ENCODE measurements at places on chromosomes 1 and 21.
A peak's percentile ranks its signal among the peaks of the same experiment; 100 is the strongest.

GRCh38 chr1:36580524-36580923, 97.8 kb upstream of the CSF3R start:
- DNase-seq = no peak

DNA sequence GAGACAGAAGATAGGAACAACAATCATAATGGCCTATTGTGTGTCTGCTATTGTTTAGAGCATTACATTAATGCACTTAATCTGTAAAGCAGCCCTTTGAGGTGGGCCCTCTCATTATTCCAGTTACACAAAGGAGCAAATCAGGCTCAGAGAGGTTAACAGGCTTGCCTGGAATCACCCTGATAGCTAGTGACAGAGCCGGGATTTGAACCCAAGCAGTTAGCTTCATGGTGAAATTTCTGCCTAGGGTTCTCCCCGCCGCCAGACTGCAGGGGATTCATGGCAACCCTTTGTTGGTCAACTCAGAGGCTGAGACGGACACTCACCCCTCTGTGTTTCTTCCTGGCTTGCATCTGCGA, 7.1 kb downstream of the HEYL start:
- DNase-seq = no peak

GRCh38 chr1:114144016-114144415, 9.7 kb downstream of the SYT6 start:
- no peak for DNase-seq

- DNase-seq = no peak
Observed at GRCh38 chr21:33767236-33767635, 124.9 kb downstream of the ITSN1 start.

DNA sequence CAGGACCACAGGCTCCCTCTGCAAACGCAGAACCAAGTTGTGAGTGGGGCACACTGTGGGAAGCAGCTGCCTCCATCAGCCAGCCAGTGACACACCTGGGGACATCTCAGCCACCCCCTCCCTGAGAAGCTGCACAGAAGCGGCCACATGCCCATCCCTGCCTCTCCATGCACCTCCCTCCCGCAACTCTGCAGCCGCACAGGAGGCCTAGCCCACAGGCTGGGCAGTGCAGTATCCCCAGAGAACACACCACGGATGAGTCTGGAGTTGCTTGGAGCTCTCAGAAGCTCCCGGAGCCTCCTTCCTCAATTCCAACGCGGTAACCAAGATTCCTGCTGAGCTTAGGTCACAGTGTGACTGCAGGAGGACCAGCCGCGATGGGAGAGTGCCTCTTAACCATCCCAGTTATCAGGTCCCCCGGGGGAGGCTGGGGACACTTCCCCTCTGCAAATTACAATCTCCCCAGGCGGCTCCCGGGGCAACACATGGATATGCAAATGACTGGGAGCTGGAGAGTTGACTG, 1.2 kb upstream of the WNT3A start:
- no peak for DNase-seq

- DNase-seq = no peak
Observed at GRCh38 chr1:94528826-94529225, 12.7 kb downstream of the F3 start.

DNA sequence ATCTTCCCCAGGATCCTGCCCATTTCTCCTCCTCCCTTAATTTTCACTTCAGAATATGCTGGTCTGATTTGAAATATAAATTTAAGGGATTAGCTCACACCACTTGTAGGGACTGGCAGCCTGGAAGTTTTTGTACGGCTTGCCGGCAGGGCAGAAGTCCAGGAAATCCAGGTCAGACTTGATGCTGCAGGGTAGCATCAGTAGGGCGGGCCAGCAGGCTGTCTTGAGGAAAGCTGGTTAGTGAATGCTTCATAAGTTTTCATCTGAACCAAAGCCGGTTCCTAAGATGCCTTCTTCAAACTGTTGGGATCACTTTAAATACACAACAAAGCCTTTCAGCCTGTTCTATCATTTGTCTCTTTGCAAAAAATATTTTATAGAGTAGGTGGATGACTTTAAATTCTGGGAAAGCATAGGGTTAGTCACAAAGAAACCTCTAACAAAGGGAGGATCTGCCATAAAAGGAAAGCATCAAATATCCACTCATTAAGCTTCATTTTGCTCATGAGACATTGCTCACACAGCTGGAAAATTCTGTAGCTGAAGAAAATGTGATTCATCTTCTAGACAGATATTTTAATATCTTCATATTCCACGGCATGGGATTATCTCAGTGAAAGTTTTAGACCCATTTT, 90.7 kb upstream of the GFI1 start:
- DNase-seq = no peak

GRCh38 chr1:204255225-204255624, 41.4 kb upstream of the GOLT1A start:
- DNase-seq = peak; percentile 91

DNA sequence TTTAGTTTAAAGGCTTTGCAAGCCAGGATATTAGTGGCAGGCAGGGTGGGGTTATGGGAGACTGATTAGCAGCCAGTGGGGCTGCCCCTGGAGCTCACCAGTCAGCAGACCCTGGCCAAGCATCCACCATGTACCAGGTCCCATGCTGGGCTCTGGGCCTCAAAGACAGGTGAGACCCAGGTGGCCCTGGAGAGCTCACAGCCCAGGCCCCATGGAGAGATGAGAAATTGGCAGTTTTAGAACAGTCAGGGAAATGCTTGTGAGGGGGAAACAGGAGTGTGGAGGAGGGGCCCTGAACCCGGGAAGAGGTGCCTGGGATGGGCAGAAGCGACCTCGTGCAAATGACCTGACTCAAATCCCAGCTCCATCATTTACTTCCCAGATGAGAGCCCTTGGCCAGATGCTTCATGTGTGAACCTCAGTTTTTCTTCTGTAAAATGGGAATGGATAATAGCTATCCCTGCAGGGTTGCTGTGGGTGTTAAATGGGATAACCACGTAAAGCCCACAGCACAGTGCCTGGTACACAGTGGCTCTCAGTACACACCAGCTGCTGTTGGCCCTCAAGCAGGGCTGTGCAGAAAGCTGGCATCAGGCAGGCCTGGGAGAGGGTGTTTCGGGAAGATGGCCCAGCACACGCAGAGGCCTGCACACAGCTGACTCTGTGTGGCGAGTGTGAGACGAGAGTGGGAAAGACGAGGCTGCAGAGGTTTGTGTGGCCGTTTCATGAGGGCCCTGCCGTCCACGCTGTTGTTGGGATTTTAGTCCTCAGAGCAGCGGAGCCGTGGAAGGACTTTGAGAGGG, 518.5 kb downstream of the PTPRU start:
- DNase-seq = no peak
